AG08395 (cell line): ENCODE measurements at places on chromosomes 13 and 19.

DNA sequence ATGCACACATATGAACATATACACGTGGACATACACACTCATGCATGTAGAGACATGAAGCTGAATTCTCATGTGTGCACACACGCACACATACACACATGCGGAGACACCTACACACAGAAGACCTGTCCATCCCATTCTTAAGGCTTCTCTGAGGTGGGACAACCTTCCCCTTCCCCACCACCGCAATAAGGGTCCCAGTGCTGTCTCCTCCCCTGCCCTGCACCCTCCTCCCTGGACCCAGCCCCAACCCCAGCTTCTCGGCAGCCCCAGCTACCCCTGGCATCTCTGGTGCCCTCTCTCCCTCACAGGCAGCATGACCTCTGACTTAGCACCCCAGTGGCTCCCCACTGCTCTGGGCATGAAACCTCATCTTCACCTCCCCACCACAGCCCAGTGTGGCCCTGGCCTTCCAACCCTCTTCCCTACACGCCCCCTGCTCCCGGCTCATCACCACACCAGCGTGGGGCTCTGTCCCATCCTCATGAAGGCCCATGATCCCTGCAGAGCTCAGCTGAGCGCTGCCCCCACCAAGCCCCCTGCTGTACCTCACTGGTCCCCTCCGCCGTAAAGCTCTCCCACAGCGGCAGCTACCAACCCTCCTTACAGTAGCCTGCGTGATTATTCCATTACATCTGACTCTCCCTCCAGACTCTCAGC, 204.1 kb upstream of the ZNF536 start:
- no peak for DNase-seq

DNA sequence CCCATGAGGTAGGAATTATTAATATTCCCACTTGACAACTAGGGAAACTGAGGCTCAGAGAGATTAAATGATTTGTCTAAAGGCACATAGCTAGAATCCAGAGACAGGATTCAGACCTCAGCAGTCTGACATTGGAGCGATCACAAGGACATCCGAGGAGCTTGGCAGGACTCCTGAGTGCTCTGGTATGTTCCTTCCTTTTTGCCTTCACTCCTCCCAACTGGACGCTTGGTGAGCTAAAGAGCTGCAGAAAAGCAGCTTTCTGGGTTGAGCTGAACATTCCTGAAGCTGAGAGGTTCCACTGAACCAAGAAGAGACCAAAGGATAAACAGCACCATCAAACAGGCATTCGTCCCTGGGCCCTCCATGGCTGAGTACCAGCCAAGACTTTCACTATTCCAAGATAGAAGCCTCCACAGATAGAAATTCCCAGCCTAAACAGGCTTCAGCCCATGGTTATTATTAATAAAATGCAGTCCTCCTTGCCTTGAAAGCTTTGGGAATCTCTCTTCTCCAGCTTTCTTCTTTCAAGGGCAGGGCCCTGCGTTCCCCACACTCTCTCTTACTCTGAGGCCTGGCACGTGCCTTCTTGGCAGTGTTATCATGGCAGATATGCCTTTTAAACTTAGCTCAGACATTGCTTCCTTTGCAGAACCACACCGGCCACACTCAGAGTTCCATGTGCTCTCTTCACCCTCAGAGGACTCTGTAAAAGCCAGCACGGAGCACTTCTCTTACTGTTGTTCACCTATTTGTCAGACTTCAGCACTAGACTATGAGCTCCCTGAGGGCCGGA, 97.1 kb downstream of the CYSLTR2 start:
- peak; percentile 39 for DNase-seq

- DNase-seq: no peak
Measured at GRCh38 chr19:31840371-31840770, 491.1 kb upstream of the TSHZ3 start.

GRCh38 chr13:109734002-109734785, 52.2 kb downstream of the IRS2 start:
- no peak for DNase-seq

DNA sequence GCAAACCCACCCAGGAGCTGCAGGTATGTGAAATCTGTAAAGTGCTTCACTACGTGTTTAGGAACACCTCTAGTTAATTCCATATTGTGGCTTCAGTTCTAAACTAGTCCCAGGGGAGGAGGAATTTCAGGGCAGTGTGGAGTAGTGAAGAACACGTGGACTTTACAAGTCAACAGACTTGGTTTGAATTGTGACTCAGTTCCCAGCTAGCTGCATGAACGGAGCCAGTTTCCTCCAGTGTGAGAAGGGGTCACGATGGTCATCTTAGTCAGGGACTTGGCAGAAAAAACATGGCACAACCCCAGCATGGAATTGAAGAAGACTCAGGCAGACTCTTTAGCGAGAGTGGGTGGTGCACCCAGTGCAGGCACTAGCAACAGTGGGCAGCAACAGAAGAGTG, 175.7 kb upstream of the UBL3 start:
- DNase-seq: peak; percentile 75

GRCh38 chr13:29105779-29106178, 285.6 kb downstream of the MTUS2 start:
- no peak for DNase-seq

GRCh38 chr19:56314018-56314380, 640 bp downstream of the ZSCAN5A start:
- DNase-seq: peak; percentile 19

GRCh38 chr19:29016926-29017760, 195.8 kb downstream of the UQCRFS1 start:
- no peak for DNase-seq

GRCh38 chr13:28494778-28495537, at the start of gene FLT1:
Gene FLT1, minus strand, starts transcription at chr13:28495128. Its CDS starts 285 bp downstream, at chr13:28494843.
- DNase-seq: peak; percentile 42

DNA sequence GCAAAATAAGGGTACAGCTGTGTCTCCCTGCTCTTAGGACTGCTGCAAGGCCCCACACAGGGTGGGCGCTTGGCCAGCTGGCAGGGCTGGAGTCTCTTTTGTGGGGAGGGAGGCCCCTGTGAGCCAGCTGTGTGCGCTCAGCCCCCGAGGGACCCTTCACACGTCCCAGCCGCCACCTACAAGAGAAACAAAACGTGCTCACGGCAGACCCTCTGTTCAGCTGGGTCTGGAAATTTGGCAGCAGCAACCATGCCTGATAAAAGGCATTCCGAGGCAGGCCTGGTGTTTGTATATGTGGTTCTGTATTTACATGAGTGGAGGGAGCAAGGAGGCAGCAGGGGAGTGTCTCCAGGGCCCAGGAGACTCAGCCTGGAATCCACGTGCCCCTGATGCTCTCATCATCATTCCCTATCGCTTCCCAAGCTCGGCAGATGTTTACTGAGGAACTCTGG, 49.7 kb downstream of the CRTC1 start:
- DNase-seq: no peak

- DNase-seq: no peak
Measured at GRCh38 chr13:51091839-51092238, 19.2 kb downstream of the C13orf42 start.

DNA sequence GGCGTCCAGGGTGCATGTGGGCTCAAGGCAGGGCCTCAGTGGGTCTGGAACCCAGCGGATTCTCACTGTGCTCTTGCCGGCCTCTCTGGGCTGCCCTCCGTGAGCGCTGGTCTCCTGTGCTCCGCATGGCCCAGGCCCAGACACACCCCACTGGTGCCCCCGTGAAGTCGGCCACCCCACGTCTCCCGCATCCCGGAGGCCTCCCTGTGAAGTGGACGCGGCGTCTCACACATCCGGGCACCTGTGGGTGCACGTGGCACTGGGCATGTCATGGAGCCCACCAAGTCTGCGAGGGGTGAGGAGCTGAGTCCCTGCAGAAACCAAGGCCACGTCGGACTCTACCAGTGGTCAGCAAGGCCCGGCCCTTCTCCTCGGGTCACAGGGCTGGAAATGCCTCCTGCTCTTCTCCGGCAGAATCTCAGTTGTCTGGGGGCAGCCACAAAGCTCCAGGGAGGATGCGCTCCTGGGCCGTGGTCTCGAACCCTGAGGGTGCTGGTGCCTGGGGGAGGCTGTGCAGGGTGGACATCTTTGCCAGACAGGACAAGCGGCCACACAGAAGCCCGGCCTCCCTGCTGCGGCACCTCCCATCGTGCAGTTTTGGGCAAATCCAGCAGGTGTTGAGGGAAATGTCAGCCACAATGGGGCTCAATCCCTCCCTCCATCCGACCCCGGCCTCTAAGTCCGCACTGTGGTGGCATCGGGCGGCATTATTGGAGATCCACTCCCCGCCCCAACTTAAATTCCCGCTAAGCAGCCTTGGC, 2.2 kb downstream of the C13orf46 start:
- no peak for DNase-seq

- DNase-seq: no peak
Measured at GRCh38 chr13:111262281-111262680, 58.2 kb upstream of the TEX29 start.

DNA sequence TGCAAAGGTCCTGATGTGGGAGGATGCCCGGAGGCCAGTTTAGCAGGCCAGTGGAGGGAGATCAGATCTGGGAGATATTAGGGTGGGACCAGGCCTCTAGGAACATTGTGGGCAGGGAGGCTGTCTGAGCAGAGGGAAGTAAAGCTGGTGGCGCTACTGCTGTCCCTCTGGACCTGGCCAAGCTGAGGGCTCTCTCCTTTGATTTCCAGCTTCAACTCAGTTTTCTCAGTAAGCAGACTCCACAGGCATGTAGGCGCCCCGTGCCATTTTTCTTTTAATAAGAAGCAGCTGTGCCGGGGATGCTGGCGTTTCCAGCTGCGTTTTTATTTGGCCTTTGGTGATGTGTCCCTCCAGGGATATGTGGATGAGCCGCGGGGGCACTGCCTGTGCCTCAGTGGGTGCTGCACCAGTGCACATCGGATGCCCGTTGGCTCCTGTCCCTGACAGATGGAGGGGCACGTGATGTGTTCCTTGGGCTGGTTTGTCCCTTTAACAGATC, 6.7 kb downstream of the DNM2 start:
- DNase-seq: peak; percentile 73

DNA sequence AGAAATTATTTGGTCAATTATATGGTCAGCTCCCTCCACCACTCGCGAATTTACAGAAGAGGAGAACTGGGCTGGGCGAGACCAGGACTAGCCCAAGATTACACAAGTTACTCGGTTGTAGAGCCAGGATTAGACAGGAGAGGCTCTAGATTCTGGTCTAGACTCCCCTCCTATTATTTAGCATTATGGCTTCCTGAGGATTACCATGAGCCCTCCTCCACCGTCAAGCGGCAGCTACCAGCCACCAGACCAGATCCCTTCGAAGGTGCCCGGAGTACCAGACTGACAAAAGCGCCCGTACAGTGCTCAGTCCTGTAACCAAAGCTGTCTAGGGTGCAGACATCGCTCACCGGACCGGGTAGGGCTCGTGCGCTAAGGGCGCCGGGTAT, 497 bp upstream of the MLNR start:
- no peak for DNase-seq

DNA sequence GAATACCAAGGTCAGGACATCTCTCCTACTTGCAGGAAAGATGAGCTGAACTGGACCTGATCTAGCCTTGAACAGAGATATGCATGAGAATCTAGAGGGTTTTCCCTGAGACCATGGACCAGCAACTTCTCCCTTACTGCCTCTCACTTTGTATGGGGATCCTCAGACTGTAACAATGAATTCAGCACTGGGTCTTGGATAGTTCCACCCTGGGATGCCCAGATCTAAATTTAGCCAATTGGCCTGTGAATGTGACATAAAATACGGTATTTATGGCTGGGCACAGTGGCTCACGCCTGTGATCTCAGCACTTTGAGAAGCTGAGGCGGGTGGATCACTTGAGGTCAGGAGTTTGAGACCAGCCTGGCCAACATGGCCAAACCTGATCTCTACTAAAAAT, 15.3 kb upstream of the LILRA2 start:
- no peak for DNase-seq

- no peak for DNase-seq
Measured at GRCh38 chr13:87172166-87172835, 498.9 kb upstream of the SLITRK5 start.

GRCh38 chr13:39515224-39515714, 87.7 kb downstream of the LHFPL6 start:
- DNase-seq: no peak

DNA sequence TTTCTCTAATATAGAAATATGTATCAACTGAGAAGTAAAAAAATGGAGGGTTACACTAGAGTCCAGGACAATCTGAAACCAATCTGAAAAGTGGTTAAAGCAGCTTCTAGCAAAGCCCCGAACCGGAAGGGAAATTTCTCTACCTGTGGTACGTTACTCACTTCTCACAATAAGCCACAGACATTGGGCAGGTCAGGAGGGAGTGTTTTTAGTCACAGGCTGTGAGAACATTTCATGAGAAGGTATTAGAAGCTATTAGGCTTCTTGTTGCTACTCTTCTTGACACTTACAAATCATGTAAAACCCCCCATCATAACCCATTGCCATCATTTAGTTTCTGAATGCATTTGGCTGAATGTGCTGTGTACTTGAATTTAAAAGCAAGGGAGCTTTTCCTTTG, 120.9 kb downstream of the NUFIP1 start:
- DNase-seq: no peak

- no peak for DNase-seq
Measured at GRCh38 chr13:73062468-73062867, 3.7 kb downstream of the KLF5 start.

DNA sequence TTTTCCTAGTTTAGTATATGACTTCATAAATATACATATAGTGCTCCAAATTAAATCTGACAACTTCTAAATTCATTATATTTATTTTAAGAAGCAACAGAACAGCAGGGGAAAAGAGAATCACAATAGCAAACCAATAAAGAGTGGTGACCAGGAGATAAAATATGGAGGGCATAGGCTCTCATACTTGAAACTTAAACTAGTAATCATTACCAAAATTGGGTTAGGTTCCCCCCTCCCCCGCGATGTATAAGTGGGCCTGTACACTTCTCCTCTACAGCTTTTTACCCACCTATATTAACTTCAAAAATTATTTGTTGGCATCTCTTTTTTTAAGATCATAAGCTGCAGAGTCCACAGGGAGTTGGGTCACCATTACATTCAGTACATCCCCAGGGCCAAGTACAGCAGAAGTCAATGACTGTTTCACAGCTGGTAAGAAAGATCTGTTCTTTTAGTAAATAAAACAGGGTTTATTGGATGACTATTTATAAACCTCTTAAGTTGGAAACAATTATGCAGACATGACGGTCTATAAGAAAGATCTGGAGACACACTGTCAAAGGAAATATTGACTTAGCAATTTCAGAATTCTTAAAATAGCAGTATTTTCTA, 29.4 kb downstream of the KLF12 start:
- DNase-seq: no peak

GRCh38 chr13:103487841-103488240, 421.6 kb upstream of the SLC10A2 start:
- DNase-seq: no peak
